ENCODE measurements at places on chromosomes 5 and 9.

- DNase-seq: no peak
Measured at GRCh38 chr9:124347206-124347967, 67.9 kb downstream of the PSMB7 start.

GRCh38 chr5:2213121-2213730 lies 330.5 kb upstream of the IRX4 start:
- no peak for DNase-seq

GRCh38 chr9:81460693-81461092 lies 228.7 kb downstream of the TLE1 start:
- no peak for DNase-seq

GRCh38 chr9:87381746-87382145 lies 115.9 kb upstream of the DAPK1 start:
- no peak for DNase-seq

DNA sequence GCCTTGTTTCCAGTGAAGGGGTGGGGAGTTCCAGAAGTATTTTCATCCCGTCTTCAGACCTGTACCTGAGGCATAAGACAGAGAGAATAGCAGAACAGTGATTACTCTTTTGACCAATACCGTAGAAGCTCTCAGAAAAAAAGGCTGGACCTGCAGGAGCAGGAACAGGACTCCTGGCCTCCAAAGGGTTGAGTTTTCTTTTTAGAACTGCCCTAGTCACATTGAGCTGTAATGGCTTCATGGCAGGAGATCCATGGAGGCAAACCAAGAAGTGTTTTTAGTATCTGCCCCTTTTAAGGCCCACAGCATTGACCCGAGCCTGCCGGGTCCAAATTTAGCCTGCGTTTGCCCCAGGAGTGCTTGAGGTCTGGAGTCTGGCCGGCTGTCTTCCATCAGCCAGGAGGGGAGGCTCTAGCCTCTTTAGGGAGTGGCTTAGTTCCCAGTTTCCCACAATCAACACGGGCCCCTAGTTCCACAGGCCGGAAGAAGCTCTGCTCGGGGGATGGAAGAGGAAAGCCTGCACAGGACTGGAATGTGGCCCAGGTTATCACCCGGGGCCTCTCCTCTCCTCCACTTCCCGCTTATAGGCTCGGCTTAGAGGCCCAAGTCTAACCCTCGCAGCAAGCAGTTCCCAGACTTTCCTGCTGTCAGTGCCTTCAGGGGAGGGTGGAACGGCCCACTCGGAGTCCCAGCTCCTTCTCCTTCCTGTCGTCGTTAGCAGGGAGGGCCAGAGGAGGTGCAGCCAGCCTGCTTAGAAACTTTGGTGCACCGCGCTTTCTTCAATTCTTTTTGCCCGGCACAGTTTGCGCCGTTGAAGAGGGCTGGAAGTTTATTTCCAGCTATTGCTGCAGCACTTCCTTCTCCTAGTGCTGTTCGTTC lies 80.7 kb downstream of the C9orf152 start:
- DNase-seq: no peak

GRCh38 chr9:123418052-123418430 lies 62.0 kb downstream of the CRB2 start:
- DNase-seq: no peak

- no peak for DNase-seq
Measured at GRCh38 chr5:172436078-172436878, 18.0 kb downstream of the SH3PXD2B start.

DNA sequence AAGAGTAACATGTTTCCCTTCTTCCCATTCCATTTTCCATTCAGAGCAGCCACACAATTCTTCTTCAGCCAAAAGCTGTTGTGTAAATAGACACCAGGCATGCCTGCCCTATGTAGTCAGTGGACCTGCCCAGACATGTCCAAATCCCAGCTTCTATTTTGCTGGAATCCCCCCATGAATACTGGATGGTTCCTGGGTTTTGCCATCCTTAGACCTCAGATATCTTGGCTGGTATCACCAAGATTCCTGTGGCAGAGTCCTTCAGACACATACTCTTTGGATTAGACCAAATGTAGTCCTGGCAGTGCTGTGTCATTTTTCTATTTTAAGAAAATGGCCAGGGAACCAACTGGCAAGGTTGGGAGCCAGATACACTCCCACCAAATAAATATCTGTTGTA lies 10.3 kb downstream of the FST start:
- DNase-seq: no peak

- no peak for DNase-seq
Measured at GRCh38 chr5:13250464-13251291, 693.8 kb downstream of the DNAH5 start.

DNA sequence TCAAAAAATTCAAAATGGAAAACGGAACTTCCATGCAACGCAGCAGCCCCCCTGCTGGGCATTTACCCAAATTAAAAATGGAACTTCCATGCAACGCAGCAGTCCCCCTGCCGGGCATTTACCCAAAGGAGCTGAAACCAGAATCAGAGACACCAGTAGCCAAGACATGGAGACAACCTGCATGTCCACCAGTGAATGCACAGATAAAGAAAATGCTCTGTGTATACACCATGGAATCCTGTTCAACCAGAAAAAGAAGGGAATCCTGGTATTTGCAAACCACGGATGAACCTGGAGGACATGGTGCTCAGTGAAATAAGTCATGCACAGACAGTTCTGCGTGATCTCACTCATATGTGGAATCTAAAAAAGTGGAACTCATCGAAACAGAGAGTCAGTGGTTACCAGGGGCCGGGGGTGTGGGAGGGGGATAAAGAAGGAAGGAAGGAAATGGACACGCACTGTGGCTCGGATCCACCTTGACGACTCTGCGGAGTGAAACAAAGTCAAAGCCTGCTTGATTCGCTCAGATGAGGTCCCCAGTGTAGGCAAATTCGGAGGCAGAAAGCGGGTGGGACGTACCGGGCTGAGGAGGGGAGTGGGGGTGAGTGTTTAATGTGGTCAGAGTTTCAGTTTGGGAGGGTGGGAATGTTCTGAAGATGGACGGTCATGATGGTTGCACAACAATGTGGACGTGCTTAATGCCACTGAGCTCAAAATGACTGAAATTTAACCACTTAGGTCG lies 40.2 kb upstream of the EXOC3 start:
- DNase-seq: no peak

- DNase-seq: no peak
Measured at GRCh38 chr5:136434795-136435194, 69.5 kb upstream of the TRPC7 start.

DNA sequence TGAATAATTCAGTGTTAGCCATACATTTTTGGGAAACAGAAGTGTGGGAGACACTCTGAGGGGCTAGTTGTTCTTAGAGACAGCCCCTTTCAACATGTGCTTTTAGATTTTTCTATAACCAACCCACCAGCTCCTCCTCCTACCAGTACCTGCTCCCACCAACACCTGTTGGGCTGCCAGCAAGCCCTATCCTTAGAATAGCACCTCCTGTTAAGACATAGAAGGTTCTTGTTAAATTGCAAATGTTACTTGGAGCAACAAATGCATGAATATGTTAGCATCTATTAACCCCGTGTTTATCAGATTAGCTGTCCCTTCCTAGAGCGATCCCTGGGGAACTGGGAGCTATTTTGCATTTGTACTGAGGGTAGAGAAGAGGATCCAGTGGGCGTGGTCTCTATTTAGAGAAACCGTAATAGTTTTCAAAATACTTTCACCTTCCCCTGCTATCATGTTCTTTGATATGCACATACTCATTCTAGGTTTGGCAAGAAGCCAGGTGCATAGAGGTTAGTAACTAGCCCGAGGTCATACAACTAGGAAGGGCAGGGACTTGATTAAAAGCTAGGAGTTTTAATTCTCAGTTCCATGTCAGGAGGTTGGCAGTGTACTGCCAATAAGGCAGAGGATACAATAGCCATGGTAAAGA lies 334.4 kb downstream of the KCTD16 start:
- DNase-seq: no peak

DNA sequence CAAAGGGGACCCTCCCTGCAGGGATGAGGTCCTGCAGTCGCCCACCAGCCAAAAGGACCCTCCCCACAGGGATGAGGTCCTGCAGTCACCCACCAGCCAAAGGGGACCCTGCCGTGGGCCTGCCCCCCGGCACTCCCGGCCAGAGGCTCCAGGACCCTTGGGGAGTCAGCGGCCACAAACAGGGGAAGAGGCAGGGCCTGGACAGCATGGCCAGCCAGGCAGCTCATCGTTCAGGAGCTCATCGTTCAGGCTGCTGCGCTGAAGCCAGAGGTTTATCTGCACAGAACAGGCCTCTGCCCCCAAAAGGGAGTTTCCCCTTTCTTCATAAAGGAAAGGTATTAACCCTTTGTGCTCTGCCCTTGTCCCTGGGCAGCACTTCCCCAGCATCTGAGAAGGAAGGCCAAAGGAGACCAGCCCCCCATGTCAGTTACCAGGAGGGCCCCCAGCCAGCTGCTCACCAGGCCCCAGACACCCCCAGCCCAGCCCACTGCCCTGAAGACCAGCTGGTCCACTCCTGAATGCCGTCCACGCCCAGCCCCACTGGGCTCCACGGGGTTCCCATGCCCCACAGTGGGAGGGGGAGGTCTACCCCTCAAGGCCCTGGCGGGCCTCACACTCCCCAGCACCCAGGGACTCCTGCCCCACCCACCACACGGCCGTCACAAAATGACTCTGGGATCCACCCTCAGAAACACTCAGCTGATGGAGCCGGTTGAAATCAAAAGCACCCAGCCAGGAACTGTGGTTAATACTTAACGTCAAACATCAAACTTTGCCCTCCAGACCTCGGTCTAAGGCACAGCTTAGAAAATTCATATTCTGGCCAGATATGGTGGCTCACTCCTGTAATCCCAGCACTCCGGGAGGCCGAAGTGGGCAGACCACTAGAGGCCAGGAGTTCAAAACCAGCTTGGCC lies 6.3 kb downstream of the SLC12A7 start:
- DNase-seq: peak; percentile 21

GRCh38 chr5:59390074-59390659 lies 503.4 kb downstream of the PDE4D start:
- DNase-seq: peak; percentile 32

DNA sequence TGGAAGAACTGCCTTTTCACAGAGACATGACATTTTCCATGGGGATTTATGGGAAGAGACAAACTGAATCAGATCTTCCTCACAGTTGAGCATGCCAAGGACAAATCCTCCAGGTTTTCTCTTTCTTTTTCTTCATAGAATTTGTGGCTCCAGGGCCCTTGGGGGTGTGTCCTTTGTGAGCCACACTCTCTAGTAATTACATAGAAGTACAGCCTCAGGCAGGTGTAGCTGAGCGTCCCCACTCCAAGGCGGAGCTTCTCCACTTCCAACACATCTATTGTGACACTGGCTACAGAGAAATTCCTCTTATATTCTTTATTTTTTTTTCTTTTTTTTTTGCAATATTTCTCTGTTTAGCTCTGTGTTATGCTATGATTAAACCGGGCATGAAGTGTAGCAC lies 420.5 kb upstream of the CD180 start:
- DNase-seq: no peak

DNA sequence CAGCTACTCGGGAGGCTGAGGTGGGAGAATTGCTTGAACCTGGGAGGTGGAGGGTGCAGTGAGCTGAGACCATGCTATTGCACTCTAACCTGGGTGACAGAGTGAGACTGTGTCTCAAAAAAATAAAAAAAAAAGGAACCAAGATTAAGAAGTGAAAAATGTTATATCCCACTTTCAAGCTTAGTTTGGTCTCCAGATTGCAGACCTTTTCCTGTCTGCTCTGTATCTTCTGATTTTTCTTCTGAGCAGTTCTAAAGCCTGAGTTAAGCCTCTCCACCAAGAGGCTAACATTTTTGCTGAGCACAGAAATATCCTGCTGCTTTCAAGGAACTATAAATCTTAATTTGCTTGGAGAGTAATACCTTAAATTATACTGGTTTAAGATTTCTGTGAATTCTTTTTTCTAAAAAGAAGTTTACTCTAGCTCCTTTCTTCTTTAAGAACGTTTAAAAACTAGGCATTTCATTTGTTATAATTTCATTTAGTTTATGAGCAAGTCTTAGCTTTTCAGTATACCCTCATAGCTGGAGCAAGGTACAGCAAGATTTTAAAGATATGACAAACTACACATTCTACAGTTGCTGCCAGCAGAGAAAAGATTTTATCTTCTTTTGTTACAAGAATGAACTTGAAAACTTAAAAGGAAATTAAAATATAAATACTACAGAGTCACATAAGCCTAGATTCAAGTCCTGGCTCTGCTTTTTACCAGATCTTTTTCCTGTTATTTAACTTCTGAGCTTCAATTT lies 55.0 kb downstream of the GARNL3 start:
- no peak for DNase-seq

DNA sequence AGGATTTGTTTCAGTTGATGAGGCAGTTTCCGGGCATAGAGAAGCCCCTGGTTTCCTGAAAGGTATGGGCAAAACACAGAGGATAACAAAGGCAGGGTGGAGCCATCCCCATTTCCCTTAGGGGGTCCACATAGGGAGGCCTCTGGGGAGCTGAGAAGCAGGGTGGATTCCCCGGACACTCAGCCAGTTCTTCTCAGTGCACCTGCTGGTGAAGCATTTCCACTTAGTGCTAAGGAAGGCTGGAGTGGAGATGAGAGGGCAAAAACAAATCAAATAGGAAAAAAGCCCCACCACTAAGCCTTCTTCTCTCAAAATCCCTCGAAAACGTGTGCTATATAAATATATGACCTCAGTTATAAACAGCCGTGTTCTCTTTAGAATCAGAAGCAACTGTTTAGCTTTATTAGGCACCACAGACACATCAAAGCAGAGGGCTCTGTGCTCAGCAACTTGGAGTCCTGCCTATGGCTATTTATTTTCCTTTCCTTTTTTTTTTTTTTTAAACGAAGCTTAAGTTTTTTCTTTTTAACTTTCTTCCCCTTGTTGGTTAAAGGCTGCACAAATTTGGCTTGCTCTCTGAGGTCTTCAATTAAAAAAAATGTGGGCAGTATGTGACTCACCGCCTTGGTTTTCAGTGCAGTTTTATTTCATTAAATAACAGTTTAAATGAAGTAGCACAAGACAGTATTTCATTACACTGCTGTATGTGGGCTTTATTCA lies 67.7 kb downstream of the PRDM6 start:
- no peak for DNase-seq

- DNase-seq: no peak
Measured at GRCh38 chr5:143110591-143110990, 292.9 kb downstream of the NR3C1 start.

- DNase-seq: no peak
Measured at GRCh38 chr5:58898538-58898937, 315.7 kb downstream of the RAB3C start.

DNA sequence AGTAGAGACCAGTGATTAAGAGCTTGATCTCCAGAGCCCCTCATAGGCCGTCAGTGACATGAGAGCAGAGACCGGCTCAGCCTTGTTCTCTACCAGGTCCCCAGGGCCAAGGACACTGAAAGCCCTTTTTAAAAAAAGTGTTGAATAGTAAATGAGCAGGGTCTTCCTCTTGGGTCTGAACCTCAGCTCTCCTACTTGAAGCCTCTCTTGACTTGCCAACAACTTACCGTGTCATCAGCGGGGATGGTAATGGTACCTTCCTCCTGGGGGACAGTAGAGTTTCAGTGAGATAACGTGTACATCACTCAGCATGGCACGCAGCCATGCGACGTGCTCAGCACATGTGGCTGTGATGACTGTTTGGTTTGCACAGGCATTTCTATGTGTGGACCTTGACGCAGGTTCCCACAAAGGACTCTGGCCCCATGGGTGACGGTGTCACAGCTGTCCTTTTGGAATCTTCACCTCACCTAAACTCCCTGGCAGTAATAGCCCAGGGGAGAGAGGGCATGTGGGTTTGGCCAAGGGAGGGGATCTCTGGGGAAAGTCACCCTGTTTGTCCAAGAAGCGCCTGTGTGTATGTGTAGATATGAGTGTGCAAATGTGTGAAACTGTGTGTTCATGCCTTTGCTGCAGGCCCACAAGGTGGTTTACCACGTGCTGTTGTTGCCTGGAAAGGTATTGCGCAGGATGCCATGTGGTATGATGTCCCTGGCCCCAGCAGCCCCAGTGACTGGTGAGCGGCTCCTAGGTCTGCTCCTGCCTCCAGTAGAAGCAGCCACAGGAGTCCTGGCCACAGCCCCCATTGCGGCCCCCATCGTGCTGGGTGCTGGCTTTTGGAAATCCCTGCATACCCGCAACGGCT lies 18.7 kb downstream of the ERGIC1 start:
- no peak for DNase-seq
